ENCODE measurements at places on chromosomes 7 and 10. TPM values are rescaled to one million over a fixed set of nuclear protein-coding genes. Genes with fewer than 3 reads are reported as not detected.

The MUC12 gene
- not detected for total RNA-seq

DNA sequence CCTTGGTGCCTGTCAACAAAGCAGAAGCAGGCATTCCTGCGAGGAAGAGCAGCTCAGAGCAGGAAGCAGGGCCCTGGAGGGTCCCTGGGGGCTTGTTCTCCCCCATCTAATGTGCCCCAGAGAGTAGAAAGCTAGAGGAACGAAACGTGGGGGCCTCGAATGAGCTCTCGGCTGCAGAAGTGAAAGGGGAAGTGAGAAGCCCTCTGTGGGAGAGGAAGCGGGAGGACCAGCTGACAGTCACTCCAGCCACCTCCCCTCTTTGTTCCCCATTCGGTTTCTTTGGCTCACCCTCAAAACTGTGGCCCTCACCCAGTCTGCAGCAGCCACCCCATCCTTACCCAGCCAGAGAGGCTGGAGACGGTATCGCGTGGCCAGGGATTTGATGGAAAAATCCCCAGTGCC is 25.0 kb downstream of the C10orf105 start:
- DNase-seq, result no peak

- no peak for DNase-seq
Observed at GRCh38 chr7:86931439-86931838, 128.0 kb downstream of the ELAPOR2 start.

GRCh38 chr10:13956826-13957225 is 370.1 kb downstream of the PRPF18 start:
- DNase-seq, result peak; percentile 93

DNA sequence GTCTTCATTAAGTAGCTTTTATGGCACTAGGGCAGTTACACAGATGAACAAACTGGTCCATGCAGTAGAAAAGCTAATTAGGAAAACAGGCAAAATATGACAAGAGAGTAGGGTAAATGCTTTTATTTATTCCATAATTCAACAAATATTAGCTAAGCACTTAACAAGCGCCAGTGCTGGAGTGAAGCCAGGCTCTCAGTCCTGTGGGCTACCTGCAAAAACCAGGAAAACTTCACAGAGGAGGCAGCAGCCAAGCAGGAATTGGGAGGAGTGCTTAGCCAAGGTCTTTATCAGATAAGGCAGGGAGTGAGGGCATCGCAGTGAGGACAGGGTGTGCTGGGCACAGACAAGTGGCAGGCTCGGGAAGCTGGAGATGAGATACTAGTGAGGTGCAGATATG is 4.9 kb upstream of the KAT6B start:
- no peak for DNase-seq

The PLXNA4 gene
- 3.0 TPM for total RNA-seq

Measured in fibroblast of the aortic adventitia (primary cell).